ENCODE measurements at places on chromosomes 5 and 9. TPM values are rescaled to one million over a fixed set of nuclear protein-coding genes. Genes with fewer than 3 reads are reported as not detected.
A peak's percentile ranks its signal among the peaks of the same experiment; 100 is the strongest.

DNA sequence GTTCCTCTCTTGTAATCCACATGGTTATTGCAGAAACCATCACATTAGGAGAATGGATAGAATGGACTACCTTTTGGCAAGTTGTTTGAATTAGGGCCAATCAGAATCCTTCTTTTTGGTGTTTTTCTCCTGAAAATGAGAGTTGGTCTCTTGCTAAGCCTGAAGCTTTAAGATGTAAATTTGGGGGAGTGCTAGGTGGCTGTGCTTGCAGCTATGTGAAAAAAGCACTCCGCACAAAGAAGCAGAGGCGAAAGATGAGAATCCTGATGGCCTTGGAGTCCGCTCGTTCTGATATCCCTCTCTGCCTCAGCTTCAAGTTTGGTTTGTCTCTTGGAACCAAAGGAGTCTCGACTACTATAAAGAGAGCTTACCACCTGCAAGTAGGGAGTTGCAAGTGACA is 63.6 kb downstream of the INIP start:
- no peak for DNase-seq

- DNase-seq = no peak
Measured at GRCh38 chr9:95971815-95972214, 96.3 kb downstream of the ERCC6L2 start.

- DNase-seq = no peak
Measured at GRCh38 chr5:91281401-91281800, 101.7 kb downstream of the ARRDC3 start.

- DNase-seq = no peak
Measured at GRCh38 chr5:75067434-75067833, 15.1 kb upstream of the GCNT4 start.

- DNase-seq = no peak
Measured at GRCh38 chr5:161546095-161546469, 443 bp downstream of the GABRB2 start.

DNA sequence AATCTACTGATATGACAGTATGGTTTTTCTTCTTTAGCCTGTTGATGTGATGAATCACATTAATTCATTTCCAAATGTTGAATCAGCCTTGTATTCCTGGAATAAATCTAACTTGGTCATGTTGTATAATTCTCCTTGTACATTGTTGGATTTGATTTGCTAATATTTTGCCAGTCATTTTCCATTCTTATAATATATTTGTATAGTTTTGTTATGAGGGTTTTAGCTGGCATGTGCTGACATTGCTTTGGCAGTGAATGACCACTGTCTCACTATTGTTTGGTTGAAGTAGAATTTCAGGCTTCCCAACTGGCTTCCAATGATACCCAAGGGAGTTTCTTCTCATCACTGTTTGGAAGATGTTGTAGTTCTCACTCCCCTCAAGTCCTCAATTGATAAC is 983.0 kb upstream of the PTPRD start:
- DNase-seq = no peak

DNA sequence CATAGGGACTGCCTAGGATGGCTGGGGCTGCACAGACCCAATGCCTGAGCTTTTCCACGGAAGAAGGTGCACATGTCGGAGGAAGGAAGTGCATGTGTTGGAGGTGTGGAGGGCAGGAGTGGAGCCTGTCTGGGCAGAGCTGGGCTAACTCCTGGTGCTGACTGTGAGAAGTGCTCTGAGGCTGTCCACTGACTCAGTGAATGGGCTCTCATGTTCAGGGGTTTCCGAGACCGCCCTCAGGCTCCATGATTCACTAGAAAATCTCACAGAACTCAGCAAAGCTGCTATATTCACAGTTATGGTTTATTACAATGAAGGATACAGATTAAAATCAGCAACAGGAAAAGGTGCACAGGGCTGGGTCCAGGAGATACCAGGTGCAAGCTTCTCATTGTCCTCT is 37.2 kb downstream of the NTNG2 start:
- DNase-seq = no peak

DNA sequence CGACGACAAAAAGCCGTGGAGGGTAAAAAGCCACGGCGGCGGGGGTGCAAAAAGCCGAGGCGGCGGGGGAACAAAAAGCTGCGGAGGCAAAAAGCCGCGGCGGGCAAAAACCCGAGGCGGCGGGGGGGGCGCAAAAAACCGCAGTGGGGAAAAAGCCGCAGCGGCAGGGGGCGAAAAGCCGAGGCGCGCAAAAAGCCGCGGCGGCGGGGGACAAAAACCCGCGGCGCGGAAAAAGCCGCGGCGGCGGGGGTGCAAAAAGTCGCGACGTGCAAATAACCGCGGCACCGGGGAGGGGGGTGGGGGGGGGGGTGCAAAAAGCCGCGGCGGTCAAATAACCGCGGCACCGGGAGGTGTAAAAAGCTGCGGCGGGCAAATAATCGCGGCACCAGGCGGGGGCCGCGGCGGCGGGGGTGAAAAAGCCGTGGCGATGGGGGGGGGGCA is 511.5 kb downstream of the FOXD4L5 start:
- DNase-seq = no peak

DNA sequence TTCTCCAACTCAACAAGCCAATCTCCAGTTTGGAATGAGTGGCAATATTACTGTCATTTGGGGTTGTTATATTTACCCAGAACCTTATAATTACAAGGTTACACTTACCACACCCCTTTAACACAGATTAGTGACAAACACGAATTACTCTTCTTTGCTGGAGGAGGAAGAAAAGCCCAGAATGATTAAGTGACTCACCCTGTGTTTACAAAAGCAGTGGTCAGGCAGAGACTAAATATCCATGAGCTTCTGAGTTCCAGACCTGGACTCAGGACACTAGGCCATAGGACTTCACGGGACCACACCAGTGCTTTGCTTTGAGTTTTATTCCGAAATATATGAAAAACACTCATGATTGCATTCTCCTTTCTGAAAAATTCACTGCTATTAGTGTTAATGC is 370.8 kb downstream of the TLE1 start:
- peak; percentile 12 for DNase-seq

- DNase-seq = no peak
Measured at GRCh38 chr9:99192786-99193465, 28.8 kb downstream of the ALG2 start.

DNA sequence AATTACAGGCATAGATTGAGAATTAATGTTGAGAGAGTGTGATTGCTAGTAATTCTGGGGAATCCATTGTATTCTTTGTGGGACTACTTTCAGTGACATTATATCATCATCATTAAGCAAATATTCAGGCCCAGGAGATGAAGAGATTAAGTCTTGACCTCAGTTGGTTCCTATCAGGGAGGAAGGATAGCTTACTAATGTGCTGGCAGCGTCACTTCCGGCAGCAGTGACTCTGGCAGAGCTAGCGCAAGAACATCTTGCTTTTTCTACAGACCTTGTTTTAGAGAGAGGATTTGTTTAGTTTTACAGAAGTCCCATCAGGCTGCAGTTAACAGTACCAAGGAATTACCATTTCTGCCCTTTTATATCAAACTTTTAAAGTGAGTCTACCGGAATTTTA is 20.3 kb downstream of the OSTF1 start:
- no peak for DNase-seq

DNA sequence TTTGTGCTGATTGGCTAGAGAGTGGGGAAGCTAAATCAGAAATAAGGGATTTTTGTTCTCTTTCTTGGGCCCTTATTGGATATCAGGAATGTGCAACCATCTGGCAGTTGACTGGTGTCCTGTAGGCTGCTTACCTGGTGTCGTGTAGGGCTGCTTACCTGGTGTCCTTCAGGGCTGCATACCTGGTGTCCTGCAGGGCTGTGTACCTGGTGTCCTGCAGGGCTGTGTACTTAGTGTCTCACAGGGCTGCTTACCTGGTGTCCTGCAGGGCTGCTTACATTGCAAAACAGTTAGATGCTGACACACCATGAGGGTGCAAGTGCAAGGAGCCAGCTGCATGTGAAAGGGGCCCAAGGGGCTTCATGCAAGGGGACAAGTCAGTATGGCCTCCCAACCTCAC is 249.3 kb downstream of the ICE1 start:
- no peak for DNase-seq

DNA sequence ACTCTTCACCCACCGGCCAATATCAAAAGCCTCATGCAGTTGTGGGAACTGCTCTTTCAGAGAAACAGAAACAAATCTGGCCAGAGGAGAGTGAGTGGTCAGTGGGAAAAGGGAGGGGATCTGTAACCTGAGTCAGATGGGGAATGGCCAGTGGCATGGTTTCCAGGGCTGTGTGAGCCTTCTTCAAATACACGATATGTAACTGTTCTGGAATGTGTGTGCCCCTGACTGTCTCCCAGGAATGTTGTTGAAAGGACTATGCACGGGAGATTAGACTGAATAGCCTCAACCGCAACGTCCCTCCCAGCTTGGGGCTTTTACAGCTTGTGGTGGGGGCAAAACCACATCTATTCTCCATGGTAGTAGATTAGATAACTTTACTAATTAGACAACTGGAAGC is 60.8 kb downstream of the SH3TC2 start:
- DNase-seq = peak; percentile 94

DNA sequence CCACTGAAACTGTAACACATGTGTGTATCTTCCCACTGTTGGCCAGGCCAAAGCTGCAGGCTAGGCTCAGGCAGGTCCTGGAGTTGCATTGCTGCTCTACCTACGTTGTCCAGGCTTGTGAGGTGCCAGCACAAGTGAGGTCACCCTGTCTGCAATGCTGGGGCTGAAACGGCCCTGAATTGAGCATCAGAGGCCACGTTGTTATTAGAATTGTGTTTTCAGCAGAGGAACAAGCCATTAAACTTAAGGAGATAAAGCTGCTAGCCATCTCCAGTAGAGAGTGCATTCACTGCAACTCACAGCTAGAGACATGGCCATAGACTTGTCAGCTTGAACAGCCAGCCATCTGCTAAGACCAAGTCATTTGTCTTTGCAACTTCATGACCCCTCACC is 191.8 kb downstream of the SEMA6A start:
- DNase-seq = no peak

DNA sequence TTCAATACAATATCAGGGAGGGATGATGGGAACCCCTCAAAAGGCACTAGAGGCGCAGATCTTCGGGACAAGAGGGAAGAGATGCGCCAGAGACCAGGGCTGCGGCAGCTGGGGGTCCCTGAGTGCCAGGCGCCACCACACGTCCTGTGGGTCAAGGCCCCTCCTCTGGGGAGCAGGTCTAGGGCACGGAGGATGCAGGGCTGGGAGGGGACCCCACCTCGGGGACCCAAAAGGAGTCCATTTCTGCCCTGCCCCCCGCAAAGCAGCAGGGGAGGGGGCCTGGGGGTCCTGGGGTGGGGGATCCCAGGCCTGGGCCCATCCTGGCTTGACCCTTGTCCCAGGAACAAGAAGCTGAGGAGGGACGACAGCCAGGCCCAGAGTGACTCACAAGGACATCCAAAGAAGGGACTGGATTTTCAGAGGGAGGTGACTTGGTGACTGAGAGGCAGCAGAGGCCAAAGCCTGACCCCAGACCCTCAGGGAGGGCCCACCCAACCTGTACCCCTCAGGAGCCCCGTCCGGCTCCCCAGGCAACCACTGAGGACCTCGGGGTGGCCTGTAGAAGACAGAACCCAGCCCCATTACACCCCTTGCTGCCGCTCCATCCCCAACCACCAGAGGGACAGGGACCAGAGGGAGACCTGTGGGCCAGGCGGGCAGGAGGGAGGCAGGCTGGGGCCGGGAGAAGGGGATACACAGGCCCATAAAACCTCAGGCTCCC is 54.2 kb downstream of the LRSAM1 start:
- peak; percentile 35 for DNase-seq

DNA sequence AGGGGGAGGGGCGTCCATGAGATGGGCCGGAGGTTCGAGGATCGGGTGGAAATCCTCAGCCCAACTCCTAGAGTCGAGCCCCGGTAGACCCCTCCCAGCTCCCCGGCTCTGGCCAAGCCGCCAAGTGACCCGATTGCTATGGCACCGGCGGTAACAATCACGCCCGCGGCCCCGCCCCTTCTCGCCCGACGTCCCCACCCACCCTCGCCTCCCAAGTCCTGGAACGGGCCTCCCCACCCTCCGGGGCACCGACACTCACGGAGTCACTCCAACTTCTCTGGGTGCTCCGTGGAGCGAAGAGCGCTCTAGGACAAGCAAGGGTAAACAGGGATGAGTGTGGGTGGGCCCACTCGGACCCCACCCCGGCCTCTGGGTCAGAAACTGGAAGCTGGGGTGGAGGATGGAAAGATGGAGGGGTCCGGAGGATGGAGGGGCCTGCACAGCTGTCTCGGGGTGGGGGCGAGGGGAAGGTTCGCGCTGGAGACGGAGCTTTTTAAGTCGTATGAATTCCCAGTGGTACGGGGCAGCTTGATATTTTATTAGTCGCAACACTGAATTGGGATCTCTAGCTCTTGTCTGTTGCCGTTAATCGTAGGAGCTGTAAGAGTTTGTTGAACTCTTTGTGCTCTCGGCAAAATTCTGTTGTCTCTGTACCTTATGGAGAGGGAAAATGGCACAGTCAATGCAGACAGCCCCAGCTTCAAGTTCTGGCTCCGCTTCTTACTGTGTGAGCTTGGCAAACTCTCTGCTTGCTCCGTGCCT is at the start of gene SPACA9:
SPACA9 (plus strand) TSS at position 204 of the 762 bp plus-strand sequence. CDS start 5,050 bp downstream, outside the sequence.
- DNase-seq = no peak

DNA sequence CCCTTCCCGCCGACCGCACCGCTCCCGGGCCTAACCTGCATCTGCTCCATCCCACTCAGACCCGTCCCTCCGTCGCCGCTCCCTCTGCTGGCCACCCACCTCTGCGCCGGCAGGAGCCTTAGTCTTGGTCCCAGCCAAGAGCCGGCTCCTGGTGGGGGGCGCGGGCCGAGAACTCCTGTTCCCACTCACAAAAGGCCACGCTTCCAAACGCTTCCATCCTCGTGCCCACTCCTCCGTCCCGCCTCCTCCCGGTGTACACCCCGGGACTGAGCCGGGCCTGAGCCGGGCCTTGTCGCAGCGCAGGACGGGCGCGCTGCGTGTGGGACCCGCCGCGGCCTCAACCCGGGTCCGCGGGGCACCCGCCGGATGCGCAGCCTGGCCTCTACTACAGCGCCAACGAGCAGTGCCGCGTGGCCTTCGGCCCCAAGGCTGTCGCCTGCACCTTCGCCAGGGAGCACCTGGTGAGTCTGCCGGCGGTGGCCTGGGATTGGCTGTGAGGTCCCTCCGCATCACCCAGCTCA is 7.5 kb downstream of the ADAMTS13 start:
- peak; percentile 21 for DNase-seq

DNA sequence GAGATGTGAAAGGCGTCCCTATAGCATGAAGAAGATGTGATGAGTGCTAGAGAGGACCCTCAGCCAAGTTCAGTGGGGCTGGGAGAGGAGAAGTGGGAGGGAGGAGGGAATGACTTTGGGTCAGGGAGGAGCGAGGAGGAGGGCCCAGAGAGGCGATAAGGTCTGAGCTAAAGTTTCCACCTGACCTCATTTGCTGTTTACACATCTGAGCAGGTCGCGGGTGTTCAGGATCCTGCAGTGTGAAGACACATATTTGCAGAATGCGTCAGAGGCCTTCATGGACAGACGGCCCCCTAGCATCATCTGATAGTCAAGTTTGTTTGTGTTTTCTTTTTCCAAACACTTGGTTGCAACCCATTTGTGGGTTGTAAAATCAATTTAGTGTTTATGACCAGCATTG is 18.9 kb upstream of the IGFBPL1 start:
- DNase-seq = peak; percentile 81

The ANKRD18B gene
- total RNA-seq = 1.2 TPM

The EPB41L4B gene
- total RNA-seq = 25.7 TPM

The PPP2R2B gene
- total RNA-seq = not detected

The TPPP gene
- not detected for total RNA-seq

The PTGER4 gene
- 0.11 TPM for total RNA-seq

The PCDHB3 gene
- 0.27 TPM for total RNA-seq

The TMEM232 gene
- 0.71 TPM for total RNA-seq

The PCDHGA11 gene
- total RNA-seq = not detected

The TGFBR1 gene
- 23.9 TPM for total RNA-seq

The SLC36A2 gene
- not detected for total RNA-seq

The DPYSL3 gene
- total RNA-seq = not detected

Data from HepG2 (cell line).